ENCODE measurements at places on chromosomes 6 and 20. TPM values are rescaled to one million over a fixed set of nuclear protein-coding genes. Genes with fewer than 3 reads are reported as not detected.

The FOXF2 gene
- polyA plus RNA-seq, result 2.6 TPM

The NKX2-2 gene
- polyA plus RNA-seq, result 6.9 TPM

The TMEM200A gene
- polyA plus RNA-seq, result 0.42 TPM

The PRDM1 gene
- 0.64 TPM for polyA plus RNA-seq

The PLN gene
- 27.6 TPM for polyA plus RNA-seq

The OXT gene
- polyA plus RNA-seq, result not detected

Data from brain (organoid and tissue), 16 donors.